ENCODE measurements at places on chromosomes 11 and 22.

DNA sequence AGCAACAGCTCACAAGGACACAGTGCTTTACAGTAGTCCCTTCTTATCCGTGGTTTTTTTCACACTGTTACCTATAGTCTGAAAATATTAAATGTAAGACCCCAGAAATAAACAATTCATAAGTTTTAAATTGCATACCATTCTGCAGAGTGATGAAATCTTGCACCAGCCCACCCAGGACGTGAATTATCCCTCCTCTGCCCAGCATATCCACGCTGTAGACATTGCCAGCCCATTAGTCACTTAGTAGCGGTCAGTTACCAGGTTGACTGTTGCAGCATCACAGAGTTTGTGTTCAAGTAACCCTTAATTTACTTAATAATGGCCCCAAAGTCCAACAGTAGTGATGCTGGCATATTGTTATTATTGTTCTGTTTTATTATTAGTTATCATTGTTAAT lies 3.6 kb downstream of the CLTCL1 start:
- no peak for DNase-seq

- DNase-seq = peak; percentile 38
These were observed 40.2 kb downstream of the DIXDC1 start for GRCh38 chr11:111977146-111978027.

DNA sequence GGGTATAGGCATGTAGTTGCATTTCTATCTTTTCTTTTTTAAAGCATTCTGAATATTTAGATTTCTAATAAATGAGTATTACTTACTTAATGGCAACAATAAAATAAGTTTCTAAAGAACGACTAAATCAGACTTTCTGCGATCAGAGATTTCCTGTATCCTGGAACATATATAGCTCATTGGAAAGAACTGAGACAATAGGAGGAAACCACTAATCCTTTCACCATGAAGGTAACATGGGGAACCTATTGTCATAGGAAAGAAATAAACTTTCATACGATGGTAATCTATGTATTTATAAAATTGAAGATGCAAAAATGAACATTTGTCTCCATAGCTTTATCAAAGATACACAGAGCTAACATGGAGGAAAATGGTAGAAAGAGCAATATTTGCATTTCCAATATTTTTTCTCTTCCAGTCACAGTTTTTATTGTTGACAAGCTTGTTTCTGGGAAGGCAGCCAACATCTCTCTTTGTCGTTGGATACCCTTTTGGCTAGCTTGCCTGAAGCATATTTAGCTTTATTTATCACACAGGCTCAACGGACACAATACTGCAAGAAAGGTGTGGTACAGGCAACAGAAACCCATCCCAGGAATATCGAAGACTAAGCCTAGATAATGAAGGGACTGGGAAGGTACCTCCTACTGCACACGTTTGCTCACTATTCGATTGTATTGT lies 293.3 kb upstream of the MPPED2 start:
- no peak for DNase-seq

DNA sequence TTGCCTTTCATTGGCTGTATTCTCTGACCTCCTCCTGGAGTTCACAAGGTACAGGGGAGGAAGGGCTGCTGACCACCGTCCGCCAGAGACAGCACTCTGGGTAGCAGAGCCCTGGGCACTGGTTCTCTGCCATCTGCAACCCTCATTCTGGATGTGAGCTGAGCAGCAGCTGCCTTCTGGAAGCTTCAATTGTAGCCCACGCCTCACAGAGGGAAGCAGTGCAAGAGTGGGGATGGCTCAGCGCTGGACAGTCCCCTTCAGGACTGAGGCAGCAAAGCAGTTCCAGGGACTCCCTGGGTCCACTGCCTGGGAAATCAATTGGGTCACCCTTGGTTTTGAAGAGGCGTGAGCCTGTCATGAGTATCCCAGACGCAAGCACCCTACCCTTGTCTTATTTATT lies 346.2 kb downstream of the CADM1 start:
- DNase-seq = no peak

DNA sequence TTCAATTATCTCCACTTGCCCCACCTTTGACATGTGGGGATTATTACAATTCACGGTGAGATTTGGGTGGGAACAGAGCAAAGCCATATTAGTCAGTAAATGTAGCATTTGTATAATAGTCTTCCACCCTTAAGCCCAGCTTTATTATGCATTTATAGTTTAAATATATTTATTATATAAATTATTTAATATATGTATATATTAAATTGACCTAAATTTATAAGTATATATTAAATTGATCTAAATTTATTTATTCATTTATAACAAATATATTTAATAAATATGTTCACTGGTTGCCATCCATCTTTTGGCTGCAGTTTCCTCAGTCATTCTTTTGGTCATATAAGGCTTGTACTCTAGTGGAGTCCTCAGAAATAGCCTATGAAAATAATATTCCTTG lies 23.6 kb upstream of the CHORDC1 start:
- DNase-seq = no peak
